ENCODE measurements at places on chromosomes 6 and 20. TPM values are rescaled to one million over a fixed set of nuclear protein-coding genes. Genes with fewer than 3 reads are reported as not detected.

DNA sequence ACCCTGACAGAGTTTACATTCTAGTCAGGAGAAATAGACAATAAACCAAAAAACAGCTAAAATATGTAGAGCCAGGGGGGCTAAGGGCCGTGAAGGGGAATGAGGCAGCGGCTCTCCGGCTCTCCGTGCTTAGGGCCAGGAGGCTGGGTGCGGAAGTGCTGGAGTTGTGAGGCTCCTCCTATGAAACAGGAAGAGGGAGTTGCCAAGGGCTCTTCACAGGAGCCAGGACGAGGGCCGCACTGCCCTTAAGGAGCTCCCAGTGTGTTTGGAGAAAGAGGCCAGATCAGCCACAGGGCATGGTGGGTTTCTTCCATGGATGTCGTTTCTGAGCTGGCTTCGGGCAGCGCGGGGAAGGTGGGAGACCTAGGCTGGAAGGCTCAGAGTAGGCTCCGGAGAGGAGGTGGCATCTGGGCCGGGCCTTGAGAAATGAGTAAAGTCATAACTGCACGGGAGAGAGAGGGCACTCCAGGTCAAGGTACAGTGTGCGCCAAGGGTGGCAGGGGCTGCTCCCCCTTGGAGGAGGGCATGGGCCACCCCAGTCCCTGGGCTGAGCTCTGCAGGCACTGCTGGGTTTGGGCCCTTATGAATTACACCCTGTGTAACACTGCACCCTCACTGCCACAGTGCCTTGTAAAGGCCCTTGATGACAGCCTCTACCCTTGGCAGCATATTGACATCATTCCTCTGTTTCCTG, 20.8 kb upstream of the MLN start:
- no peak for DNase-seq

GRCh38 chr6:129696843-129697242, 13.1 kb downstream of the ARHGAP18 start:
- no peak for DNase-seq

- DNase-seq, result no peak
Observed at GRCh38 chr6:89596056-89596455, 42.5 kb downstream of the LYRM2 start.

- DNase-seq, result no peak
Observed at GRCh38 chr6:139983555-139984276, 609.3 kb upstream of the CITED2 start.

- DNase-seq, result no peak
Observed at GRCh38 chr20:40582531-40582930, 106.5 kb downstream of the MAFB start.

The CPNE5 gene
- 1.9 TPM for total RNA-seq

The PRDM13 gene
- not detected for total RNA-seq

The RGS17 gene
- total RNA-seq, result 2.8 TPM

Measured in sigmoid colon (tissue), 7 donors.